Neural progenitor cell (in vitro differentiated cells): ENCODE measurements at places on chromosomes 5 and 9.

DNA sequence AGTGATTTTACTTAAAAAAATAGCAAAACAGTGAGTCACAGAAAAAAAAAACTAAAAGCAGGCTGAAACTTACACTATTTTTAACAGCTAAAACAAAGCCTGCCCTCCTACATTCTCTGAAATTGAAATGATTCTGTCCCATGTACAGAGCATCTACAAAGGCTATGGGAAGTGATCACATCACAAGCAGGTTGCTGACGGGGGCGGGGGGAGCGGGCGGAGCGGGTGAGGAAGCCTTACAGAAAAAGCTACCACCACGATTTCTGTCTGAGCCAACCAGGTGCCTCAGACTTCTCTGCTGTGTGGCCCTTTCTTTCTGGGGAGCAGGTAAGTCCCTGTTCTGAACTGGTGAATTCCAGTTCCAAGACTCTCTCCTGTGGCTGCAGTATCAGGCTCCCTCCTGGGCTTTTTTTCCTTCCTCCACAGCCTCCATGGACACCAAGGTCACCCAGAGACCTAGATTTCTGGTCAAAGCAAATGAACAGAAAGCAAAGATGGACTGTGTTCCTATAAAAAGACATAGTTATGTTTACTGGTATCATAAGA, 104.9 kb downstream of the ANKRD18B start:
- H3K4me3 ChIP-seq = no peak overlapping the region
- no peaks in the 10 kb centered on the region for H3K4me1 ChIP-seq
- H3K36me3 ChIP-seq = no peaks in the 10 kb centered on the region
- no peak overlapping the region for H3K27ac ChIP-seq
- peaks cover 6% of the 10 kb centered on the region for H3K27me3 ChIP-seq
- no peak for DNase-seq

GRCh38 chr5:155605920-155606319, 592.4 kb downstream of the KIF4B start:
- no peak overlapping the region for H3K4me3 ChIP-seq
- no peak for DNase-seq
- no peaks in the 10 kb centered on the region for H3K36me3 ChIP-seq
- peaks cover 3% of the 10 kb centered on the region for H3K4me1 ChIP-seq
- H3K27me3 ChIP-seq = no peaks in the 10 kb centered on the region

GRCh38 chr5:77670526-77670925, 32.0 kb upstream of the OTP start:
- no peak overlapping the region for H3K4me3 ChIP-seq
- peaks cover 7% of the 10 kb centered on the region for H3K4me1 ChIP-seq
- H3K27ac ChIP-seq = no peak overlapping the region
- no peak for DNase-seq

- DNase-seq = peak; percentile 37
- no peaks in the 10 kb centered on the region for H3K36me3 ChIP-seq
- H3K27me3 ChIP-seq = no peaks in the 10 kb centered on the region
- H3K4me1 ChIP-seq = peaks cover 25% of the 10 kb centered on the region
- no peak overlapping the region for H3K27ac ChIP-seq
- H3K4me3 ChIP-seq = peak overlapping the region; percentile 21
These were observed 49.9 kb downstream of the USP20 start for GRCh38 chr9:129885018-129885669.

- no peak for DNase-seq
- H3K27me3 ChIP-seq = no peaks in the 10 kb centered on the region
- peaks cover 31% of the 10 kb centered on the region for H3K4me1 ChIP-seq
- no peaks in the 10 kb centered on the region for H3K36me3 ChIP-seq
These were observed 57.0 kb upstream of the GRAMD2B start for GRCh38 chr5:126366199-126366560.
